Breast epithelium (tissue), 4 donors: ENCODE measurements at places on chromosomes 7 and 10. TPM values are rescaled to one million over a fixed set of nuclear protein-coding genes. Genes with fewer than 3 reads are reported as not detected.

GRCh38 chr7:148524479-148525224 is 65.9 kb upstream of the C7orf33 start:
- DNase-seq: no peak

DNA sequence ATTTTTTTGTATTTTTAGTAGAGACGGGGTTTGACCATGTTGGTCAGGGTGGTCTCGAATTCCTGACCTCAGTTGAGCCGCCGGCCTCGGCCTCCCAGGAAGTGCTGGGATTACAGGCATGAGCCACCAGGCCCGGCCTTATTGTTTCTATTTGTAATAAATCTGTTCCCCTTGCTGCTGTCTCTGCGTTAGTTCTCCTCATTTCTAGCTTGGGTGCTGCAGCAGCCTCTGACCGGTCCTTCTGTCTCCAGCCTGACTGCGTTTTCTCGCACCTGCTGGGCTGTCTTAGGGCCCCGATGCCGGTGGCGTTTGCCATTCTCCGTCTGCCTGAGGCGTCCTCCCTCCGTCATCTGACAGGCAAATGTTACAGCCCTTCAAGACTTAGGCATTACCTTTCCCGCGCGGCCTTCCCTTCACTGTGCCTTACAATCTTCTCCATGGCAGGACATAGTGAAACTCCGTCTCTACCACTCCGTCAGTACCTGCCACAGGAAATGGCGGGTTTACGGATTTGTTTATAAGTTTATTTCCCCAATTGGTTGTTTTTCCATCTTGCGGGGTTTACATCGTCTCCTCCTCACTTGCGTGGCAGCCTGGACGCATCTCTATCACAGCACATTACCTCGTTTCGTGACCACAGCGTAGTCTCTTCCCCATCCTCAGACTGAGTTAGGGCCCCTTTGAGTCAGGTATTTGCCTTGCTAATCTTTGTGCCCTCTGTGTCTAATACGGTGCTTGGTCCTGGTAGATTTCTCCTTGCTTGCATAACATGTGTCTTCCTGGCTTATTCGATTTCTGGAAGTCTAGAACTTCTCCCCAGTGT is 2.3 kb upstream of the GIMAP8 start:
- no peak for DNase-seq

DNA sequence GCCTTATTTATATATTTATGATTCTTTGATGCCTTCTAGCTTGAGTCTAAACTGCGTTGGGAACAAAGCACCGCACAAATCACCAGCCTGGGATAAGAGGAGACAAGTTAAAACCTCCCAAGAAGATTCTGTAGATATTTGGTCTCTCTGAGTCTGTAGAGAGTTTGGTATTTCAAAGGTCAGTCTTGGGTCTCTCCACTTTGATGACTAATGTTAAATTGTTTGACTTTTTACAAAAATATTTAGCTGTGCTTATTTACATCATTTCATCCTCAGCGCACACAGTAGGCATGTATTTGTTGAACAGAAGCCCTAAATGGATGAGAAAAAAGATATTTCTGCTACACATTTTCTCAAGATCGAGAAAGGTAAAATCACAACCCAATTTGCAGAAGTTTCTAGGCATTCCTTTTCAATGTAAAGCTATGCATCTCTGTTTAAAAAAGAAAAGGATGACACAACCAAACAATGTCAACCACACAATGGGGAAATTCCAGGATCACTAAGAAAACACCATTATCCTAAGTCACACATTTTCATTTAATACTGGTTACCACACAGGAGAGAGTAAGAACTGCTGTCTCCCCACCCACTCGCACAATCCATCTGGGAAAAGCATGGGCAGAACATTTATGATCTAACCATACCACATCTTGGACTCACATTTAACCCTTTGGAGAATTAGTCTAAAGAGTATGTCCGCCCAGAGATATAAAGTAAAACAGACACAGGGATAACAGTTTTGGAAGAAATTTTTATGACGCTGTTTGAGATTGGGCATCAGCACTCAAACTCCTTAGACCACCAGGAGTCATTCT is 4.4 kb downstream of the CDK6 start:
- DNase-seq: no peak

- DNase-seq: no peak
These were observed 124.4 kb upstream of the STK17A start for GRCh38 chr7:43458330-43459018.

DNA sequence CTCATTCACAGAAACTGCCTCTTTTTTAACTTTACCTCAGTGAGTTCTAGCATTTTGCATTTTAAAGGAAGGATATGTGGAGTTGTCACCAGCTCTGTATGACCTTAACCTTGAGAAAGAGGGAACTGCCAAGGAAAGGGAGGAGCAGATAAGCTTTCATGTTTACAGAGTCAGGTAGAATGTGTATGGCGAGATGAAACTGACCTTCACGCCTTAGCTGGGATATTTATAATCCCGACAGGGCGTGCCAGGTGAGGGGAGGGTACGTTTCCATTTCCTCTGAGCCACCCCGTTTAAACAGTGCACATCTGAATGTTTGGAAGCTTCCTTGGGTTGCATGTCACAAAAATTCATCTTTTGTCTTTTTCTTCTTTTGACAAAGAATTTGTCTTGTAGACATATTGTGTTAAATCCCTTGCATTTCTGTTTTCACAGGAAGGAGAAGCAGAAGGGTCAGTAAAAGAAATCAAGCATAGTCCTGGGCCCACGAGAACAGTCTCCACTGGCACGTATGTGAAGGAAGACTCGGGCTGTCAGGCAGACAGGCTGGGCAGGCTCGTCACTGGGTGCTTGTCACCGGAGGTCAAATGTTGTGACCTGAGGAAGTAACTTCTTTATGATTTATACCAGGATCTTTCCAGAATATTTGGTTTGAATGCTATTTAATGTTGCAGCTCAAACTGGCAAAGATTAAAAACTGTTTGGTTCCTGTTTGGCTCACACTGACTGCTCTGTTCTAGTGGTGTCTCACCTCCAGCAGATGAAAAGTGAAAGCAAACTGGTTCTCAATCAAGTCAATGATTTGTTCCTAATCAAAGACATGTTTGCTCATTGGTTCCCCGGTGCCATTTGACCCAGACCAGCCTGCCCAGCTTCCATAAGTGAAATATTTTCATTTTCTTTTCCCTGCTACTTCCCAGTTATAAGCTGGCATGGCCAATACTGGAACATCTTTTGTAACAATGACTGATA is 16.2 kb downstream of the OPTN start:
- no peak for DNase-seq

DNA sequence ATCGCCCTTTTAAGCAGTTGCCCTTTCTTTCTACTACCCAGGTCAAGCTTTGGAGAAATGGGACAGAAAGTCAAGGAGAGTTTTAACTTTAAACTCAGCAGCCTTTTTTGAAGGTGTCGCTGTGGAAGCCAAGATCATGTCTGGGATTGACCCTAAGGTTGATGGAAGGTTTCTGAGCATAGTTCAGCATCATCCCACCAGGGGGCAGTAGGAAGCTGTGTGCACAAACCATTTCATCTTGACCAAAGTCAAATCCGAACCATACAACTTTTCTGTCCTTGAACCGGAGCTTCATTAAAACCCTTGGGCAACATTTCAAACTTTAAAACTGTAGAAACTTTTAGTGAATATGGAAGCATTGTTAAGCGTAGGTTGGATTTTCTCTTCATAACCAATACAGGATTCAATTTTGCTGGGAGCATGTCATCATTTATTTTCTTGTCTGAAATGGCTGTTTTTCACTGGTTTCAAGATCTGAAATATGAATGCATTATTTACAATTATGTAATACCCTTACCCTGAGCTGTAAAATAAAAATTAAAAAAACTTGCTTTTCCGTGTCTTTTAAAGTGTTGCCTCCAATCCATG is 214.4 kb upstream of the KIAA1217 start:
- peak; percentile 67 for DNase-seq

DNA sequence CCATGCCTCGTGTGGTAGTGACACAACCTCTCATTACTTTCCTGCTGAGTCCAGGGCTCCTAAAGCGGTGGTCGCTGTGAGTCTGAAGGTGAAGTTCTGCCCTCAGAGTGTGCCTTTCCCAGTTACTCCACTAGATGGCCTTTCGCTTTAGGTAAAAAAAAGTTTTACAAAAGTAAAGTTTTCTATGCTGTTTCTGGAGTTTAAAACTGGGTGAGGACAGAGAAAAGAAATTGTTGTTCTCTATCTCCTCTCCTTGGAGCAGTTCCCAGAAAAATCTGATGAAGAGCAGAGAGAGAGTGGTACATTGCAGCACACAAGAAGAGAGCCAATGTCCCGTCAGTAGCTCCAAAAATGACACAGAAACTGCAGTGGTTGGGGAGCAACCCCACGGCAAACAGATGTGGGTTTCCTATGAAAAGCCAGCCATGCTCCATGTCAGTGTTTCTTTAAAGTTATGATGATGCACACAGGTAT is 257.1 kb downstream of the GLI3 start:
- no peak for DNase-seq

DNA sequence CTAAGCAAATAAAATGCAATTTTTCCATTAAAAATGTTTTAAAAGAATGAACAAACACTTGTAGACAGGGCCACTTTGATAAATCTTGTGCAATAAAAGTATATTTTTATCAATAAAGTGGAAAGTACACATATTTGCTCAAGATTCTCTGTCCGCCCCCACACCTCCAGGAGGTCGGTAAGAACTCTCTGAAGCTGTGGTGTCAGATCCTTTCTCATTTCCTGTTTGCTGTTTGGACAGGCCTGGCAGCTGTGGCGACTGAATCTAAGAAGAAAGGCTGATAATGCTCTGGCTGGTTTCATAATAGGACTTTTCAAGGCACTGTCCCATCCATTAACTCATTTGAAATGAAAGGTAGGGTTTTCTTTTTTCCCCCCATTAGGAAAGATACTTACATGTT is 15.3 kb upstream of the ASB4 start:
- no peak for DNase-seq

DNA sequence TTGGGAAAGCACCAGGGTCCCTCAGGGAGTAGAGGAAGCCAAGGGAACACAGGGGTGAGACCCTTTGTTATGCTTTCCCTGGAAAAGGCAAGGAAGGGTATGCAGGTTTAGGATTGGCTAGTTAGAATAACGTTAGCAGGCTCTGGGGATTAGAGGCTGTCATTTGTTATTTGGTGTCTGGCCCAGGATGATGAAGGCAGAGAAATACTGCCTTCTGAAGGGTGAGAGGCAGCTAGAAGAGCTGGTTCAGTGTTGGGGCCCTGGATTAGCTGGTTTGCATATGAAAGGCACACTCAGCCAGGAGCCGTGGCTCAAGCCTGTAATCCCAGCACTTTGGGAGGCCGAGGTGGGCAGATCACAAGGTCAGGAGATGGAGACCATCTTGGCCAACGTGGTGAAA is 3.0 kb upstream of the PILRA start:
- DNase-seq: no peak

GRCh38 chr7:36639826-36640225 is 84.5 kb downstream of the AOAH start:
- DNase-seq: no peak

DNA sequence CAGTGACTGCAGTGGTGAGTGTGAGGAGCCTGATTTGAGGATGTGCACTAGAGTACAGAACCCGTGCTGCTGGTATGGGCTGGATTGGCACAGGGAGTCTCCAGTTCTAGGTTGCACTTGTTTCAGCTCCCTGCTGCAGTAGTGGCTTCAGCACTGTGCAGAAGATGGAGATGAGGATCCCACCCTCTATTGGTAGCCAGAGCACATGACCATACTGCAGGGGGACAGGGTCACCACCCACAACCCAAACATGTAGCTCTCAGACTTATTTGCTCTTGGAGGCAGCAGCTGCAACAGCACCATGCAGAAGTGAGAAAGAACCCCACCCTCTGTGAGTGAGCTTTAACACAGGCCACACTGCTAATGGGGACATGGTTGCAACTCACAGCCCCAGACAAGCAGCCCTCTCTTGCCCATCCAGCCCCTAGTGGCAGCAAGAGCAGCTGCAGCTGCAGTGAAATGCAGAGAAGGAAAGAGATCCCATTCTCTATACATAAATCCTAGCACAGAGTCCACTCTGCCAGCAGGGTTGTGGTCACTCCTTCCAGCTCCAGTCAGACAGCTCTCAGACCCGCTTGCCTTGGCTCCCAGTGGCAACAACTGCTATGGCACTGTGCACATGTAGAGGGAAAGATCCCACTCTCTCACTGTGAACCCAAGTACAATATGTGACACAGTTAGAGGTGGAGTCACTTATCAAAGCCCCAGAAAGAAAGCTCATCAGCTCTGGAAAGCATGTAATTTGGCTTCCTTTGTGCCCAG is 51.4 kb upstream of the SCIN start:
- no peak for DNase-seq

DNA sequence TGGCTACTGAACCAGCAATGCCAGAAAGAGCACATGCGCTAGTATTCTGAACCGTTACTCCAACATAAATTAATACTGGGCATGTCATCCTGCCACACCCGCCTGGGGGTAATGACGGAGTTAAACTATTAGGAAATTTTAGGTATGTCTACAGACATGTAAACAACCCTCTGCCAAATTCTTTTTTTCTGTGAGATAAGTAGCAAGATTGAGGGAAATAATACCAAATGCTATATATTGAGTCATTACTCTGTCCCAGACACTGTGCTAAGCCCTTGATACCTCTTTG is 7.4 kb downstream of the LSMEM1 start:
- DNase-seq: no peak

DNA sequence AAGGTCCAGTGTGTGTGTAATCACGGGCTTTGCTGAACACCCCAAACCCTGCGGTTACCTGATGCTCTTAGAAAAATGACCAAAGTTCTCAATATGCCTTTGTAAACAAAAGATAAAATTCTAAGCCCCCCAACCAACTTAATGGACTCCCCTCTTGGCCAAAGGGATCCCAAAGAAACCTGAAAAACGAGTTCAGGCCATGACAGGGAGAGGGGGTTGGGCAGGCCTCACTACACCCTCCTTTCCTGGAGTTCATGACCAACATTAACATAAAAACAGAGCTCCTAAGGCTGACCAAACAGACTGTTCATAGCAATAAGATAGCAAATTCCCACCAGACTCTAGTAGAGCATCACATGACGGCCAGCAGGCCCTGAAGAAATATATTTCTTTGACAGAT is 3.0 kb upstream of the VIPR2 start:
- DNase-seq: no peak

GRCh38 chr10:44366941-44367630 is 17.8 kb downstream of the CXCL12 start:
- no peak for DNase-seq

- DNase-seq: no peak
These were observed 38.7 kb upstream of the RET start for GRCh38 chr10:43037942-43038782.

DNA sequence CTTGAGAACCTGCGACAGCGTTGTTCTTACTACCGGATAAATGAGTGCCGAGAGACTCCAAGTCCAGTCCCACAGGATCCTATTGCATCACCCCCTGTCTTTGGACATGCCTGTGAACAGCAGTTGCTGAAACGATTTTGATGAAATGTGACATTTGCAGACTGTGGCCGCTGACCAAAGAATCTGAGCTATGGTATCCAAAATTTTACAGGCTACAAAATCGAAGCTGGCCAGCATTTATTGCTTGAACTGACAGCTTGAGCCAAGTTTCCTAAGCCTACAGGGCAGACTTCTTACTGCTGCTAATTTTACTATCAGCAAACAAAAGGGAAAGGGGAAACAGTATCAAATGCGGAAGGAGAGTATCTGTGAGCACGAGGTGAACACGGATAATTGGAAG is 12.1 kb upstream of the NPVF start:
- DNase-seq: no peak

LCOR gene
- total RNA-seq: 19.4 TPM

ACTL6B gene
- not detected for total RNA-seq

CLRN3 gene
- total RNA-seq: 0.98 TPM

ODAD2 gene
- 0.33 TPM for total RNA-seq

SPAM1 gene
- not detected for total RNA-seq

HSPA12A gene
- total RNA-seq: 13.2 TPM

FRMD4A gene
- total RNA-seq: 107 TPM

LDB1 gene
- total RNA-seq: 43.6 TPM

SLC26A3 gene
- total RNA-seq: not detected

SSMEM1 gene
- not detected for total RNA-seq

CPA4 gene
- total RNA-seq: not detected

NUTM2A gene
- 1.3 TPM for total RNA-seq

FBXL13 gene
- total RNA-seq: 1.1 TPM
